ENCODE measurements at places on chromosomes 7 and 10.

GRCh38 chr10:104867966-104868598, 227.0 kb downstream of the SORCS3 start:
- DNase-seq: no peak

DNA sequence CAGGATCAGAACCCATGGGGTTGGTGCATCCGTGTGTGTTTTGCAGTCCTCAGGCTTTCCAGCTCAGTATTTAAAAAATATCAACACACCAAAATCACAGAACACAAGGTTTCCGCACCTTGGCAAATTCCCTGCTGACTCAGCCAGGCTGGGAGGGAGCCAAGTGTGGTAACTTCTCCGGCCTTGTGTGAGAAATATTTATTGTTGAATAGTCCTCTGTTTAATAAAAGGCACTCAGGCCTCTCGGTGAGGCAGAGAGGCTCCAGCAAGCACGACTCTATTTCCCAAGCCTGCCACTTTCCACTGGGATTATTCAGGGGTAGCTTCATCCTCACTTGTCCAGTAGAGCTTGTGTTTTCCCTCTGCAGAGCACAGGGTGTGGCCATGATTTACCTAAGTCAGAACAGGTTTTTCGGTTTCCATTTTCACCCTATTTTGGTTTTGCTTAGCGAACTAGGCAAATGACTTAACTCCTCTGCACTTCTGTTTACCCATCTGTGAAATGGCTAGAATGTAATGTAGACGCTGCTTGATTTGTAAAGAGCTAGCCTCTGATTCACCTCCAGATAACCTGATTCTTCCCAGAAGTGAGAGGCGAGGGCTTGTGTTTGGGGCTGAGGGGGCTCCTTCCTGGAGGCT, 13.0 kb upstream of the CHST15 start:
- DNase-seq: no peak

- no peak for DNase-seq
Observed at GRCh38 chr10:75982611-75983369, 551.4 kb downstream of the LRMDA start.

- no peak for DNase-seq
Observed at GRCh38 chr10:123331438-123331837, 177.2 kb downstream of the BUB3 start.

- DNase-seq: no peak
Observed at GRCh38 chr7:77820967-77821366, 22.4 kb downstream of the PHTF2 start.

GRCh38 chr10:44417761-44418160, 32.9 kb upstream of the CXCL12 start:
- DNase-seq: no peak

DNA sequence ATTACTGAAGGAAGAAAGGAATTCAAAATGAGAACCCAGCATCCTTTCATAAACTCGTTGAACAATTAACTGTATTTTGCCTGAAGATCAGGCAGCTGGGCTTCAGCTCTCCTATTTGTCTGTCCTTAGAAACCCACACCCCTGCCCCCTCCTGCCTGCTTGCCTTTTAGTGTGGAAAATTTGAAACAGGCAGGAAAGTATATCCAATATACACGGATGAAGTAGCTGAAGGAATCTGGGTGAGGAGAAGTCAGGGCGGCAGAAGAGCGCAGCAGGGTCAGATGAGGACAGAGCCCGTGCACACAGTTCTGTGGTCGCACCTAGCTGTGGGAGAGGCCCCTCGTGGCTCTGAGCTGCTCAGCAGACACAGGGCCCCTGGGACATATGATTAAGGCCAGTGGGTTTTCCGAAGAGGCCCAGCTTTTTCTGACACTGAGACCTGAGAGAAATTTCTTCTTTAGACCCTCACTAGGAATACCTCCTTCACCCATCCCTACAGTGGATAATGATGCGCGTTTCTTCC, 87.9 kb downstream of the ACTR3B start:
- DNase-seq: no peak

DNA sequence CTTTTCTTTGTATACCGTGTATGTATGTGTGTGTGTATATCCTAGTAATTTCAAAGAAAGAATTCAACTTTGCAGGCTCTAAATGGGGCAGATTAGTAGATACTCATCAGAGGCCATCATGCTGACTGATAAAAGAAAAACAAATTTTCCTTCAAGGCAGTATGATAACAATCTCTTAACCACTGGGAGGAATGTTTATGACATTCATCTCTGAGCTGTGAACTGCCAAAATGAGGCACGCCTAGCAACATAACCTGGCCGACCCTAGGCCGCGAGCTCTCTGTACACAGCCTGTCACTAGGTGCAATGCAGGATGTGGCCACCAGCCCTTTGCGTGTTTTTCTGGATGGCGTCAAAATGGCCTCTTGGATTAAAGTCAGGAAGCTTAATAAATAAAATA, 343.7 kb upstream of the GALNT17 start:
- DNase-seq: no peak

DNA sequence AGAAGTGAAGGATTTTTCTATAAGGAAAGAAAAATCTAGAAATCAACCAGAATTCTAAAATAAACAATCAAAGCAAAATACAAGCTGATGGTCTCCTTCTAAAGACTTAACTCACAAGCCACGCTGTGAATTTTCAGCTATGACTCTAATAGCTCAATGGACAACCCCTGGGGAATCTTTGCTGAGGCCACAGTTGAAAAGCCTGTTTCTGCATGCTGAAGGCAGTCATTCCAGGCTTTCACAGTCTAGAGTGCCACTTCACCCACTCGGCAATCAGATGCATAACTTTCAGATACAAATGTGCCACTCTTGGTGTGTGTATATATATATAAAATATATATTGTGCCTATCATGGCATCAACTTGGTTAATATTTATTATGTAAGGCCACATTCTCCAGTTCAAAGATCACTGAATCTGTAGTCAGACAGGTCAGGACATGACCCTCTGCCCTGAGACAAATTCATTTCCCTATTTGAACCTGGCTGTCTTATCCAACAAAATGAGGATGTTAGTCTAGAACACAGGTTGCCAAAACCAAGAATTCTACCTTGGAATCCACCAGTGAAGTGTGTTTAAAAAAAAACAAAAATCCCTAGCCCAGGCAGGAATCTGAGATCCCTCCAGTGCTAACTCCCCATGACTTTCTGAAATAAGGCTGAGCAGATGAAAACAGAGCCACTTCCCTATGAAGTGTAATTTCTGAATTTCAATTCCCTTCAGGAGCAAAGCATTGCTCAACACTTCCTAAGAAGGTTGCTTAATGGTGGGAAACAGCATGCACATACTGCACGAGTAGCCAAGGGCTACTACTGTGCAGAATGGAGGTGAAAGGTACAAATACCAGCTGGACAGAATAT, 9.9 kb downstream of the LIPA start:
- no peak for DNase-seq

GRCh38 chr7:159083001-159083697, 61.5 kb downstream of the VIPR2 start:
- DNase-seq: no peak

GRCh38 chr7:90698616-90699015, 102.5 kb downstream of the CDK14 start:
- DNase-seq: no peak

DNA sequence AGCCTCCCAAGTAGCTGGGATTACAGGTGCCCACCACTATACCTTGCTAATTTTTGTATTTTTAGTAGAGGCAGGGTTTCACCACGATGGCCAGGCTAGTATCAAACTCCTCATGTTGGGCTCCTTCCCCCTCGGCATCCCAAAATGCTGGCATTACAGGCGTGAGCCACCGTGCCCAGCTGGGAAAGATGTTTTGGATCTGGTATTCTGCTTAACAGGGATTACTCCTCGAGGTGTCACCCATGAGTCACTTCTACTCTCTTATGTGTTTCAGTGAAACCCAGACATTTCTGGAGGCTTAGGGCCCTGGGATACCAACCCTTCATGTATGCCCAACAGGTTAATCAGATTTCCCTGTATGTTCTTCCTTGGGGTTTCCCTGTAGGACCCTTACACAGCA, 11.8 kb upstream of the OPN4 start:
- DNase-seq: no peak

DNA sequence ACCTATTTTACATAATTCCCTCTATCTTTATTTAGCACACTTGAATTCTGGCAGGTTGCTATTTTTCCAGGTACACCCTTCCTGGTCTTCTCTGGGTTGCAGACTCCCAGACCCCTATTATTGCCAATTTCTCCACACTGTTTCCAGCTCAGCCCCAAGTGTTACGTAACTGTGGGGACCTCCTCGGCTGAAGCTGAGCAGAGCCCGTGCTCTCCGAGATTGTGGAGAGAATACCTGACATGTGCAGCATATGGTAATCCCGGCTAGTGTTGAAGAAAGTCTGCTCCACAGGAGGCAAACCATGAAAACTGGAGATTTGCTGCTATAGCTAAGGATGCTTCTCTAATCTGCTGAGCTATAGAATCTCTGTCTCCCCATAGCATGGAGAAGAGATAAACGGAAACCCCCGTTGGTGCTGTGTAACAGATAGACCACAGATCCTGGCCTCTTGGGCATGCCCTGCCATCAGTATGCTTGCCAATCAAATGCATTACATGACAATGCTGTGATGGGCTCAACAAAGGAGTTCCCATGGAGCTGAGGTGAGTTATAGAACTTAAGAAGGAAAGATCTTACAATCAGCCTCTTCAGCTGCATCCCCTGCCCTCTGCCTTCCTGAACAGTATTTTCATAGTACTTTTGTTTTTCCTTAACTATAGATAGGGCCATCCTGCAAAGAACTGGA, 144.6 kb upstream of the AOAH start:
- no peak for DNase-seq

DNA sequence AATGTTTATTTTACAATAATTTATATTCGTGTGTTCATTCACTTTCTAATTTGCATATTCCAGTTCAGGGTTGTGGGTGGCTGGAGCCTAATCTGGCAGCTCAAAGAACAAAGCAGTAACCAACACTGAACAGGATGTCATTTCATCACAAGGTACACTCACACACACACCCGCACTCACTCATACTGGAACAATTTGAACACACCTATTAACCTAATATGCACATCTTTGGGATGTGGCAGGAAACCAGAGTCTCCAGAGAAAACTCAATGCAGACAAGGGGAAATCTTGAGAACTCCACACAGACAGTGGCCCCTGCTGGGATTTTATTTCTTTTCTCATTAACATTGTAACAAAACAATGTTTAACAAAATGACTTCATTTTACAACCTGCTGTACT, 97.4 kb downstream of the TWIST1 start:
- DNase-seq: no peak

DNA sequence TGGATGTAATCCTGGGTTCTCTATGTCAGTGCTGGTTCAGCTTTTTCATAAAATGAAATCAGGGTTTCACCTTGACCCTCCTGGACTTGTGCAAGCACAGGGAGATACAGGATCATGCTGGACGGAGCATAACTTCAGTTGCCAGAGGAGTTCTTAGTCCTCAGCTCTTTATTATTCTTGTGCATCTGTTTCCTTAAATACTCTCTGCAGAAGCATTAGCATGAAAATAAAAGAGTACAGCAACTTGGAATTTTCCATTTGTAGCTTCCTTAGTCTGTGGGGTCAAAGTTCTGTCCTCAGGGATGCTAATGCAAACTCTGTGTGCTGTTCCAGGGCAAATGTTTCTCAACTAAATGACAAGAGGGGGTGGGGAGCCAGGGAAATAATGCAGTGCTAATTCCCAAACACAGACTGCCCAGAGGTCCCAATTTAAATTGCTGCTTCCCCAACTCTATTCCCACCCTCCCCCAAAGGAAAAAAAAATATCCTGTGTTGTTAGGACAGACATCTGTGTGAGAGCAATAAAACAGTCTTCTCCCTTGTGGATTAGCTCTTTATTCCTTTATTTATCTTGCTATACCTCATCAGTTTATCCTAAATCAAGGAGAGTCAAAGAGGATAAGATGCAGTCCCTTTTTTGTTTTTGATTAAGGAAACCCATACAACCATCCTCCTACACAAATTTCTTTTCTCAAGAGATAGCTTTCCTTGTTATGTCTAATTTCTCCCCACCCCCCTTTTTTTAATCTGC, 905.0 kb downstream of the LRMDA start:
- DNase-seq: no peak

GRCh38 chr10:13990392-13990805, 340.3 kb downstream of the FRMD4A start:
- DNase-seq: no peak

DNA sequence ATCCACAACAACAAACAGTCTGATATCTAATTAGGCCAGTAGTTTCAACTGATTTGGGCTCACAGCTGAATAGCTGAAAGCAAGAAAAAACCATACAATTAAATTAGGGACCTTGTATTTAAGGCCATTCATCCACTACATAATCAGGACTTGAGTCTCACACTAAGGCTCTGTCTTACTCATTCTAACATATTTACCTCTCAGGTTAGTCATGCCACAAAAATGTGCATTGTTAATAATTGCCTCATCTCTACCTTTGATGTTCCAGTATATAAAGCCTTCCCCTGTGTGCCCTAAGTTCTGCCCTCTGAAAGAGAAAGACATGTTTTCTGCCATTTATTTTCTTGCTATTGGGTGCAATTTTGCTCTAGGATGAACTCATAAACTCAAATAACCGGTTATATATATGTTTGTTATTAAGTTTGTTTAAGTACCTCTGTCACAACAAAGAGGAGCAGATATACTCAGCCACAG, 5.3 kb upstream of the C1GALT1 start:
- DNase-seq: no peak

DNA sequence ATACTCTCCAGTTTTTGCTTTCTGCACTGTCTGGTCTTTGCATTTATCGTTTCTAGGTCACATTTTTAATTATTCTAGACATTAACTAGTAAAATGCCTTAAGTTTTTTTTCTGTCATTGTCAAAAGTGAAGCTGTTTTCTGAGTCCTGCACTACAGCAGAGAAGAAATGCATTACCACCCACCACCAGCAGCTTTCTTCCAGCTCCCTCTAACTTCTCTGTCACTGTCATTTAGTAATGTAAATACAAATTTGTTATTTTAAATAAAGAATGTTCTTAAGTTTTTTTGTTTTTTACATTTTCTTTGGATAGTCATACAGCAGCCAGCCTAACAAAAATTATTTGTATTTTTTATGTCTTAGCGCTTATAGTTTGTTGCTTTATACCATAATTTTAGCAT, 18.8 kb downstream of the PTPRZ1 start:
- DNase-seq: no peak

GRCh38 chr7:48627164-48627563, 297.2 kb upstream of the CDC14C start:
- no peak for DNase-seq

- no peak for DNase-seq
Observed at GRCh38 chr7:158273138-158273651, 314.4 kb downstream of the PTPRN2 start.

- no peak for DNase-seq
Observed at GRCh38 chr7:92699560-92699959, 109.4 kb upstream of the FAM133B start.

DNA sequence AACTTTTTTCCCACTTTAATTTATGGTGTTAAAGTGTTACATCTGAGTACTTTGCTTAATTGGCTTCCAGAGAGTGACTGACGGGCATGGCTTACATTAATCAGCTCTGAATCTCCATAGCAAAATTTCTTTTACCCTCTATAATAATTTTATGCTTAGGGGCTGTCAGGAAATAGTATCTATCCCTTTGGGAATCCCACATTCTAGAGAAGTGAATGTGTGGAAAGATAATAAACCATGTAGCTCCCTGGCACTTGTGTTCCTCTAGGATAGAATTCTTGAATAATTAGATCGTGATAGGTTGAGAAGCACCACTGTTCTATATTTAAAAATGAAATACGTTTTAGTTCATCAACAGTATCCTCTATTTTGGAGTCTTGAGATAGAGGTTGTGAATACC, 89.6 kb downstream of the DNAJB9 start:
- no peak for DNase-seq

Data from T1000 (cell line).